ENCODE measurements at places on chromosomes 4 and X.

- no peak for DNase-seq
Observed at GRCh38 chr4:179110356-179110755, 1668.1 kb upstream of the AGA start.

GRCh38 chr4:159160242-159160641, 57.4 kb downstream of the RAPGEF2 start:
- no peak for DNase-seq

DNA sequence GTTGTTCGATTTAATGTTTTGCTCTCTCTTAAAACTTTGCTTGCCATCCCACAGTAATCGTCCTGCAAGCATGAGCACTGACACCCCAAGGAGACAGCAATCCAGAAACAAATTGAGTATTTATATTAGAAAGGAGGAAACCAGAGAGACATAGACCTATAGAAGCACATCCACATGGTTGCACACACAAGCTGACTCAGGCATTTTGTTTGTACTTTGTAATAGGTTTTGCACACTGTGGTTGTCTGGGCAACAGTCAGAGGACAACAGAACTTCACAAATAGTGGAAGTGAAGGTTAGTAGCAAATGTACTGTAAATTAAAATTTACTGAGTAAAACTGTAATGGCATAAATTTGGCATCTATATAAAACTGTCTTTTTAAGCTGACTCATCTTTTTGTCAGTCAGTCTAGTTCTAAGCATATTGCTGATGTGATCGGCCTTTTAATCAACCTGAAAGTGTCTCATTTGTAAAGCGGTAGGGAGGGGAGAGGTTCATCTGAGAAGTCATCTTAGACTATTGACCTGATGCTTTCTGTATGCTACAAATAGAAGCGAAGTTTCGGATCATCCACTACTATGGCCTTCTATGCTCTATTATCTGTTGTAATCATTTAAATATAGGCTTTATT, 1624.7 kb downstream of the ARAP2 start:
- DNase-seq = no peak

GRCh38 chr4:113646442-113646822, 115.1 kb downstream of the CAMK2D start:
- no peak for DNase-seq

GRCh38 chr4:55318175-55319129, 27.6 kb upstream of the SRD5A3 start:
- peak; percentile 12 for DNase-seq

All from activated naive CD4-positive, alpha-beta T cell treated with Interleukin-2 at 50 U/mL for 16 hours (primary cell).